ENCODE measurements at places on chromosomes 12 and 14.

GRCh38 chr14:64995291-64995690 is 8.6 kb downstream of the FNTB start:
- no peak for DNase-seq

DNA sequence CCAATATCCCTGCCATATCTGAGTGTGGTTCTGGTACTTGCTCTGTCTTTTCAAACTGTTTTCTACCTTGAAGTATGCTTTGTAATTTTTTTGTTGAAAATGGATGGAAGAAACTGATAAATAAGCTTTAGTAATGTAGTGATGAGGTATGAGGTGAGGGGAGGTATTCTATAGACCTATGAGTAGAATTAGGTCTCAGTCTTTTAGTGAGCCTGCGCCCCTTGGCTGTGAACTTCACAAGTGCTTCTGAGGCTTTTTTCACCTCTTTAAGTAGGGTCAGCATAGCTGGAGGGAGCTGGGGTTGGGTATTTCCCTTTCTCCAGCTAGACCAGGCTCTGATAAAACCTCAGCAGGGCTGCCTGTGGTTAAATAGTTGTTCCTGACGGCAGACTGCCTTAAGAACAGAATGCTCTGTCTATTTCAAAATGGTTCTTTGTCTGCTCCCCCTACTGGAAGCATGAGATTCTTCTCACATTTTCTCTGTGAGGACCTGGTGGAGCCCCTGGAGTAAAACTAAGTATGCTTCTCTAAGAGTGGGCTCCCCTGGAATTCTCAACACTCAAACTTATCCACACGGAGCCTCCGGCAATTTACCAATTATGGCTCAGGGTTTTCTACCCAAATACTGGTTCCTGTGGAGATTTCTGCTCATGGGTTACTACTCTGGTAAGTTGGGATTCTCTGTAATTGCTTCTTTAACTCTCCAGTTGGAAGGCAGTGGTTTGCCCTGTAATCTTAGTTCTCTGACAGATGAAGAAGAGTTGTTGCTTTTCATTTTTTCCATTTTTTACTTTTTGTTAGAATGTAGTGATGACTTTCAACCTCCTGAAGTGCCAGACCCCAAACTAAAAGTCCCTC is 13.1 kb downstream of the KRT5 start:
- DNase-seq, result peak; percentile 15

GRCh38 chr12:52362118-52362726 is 5.1 kb downstream of the KRT85 start:
- DNase-seq, result no peak

- DNase-seq, result no peak
Measured at GRCh38 chr12:41486718-41487117, 298.6 kb downstream of the PDZRN4 start.

DNA sequence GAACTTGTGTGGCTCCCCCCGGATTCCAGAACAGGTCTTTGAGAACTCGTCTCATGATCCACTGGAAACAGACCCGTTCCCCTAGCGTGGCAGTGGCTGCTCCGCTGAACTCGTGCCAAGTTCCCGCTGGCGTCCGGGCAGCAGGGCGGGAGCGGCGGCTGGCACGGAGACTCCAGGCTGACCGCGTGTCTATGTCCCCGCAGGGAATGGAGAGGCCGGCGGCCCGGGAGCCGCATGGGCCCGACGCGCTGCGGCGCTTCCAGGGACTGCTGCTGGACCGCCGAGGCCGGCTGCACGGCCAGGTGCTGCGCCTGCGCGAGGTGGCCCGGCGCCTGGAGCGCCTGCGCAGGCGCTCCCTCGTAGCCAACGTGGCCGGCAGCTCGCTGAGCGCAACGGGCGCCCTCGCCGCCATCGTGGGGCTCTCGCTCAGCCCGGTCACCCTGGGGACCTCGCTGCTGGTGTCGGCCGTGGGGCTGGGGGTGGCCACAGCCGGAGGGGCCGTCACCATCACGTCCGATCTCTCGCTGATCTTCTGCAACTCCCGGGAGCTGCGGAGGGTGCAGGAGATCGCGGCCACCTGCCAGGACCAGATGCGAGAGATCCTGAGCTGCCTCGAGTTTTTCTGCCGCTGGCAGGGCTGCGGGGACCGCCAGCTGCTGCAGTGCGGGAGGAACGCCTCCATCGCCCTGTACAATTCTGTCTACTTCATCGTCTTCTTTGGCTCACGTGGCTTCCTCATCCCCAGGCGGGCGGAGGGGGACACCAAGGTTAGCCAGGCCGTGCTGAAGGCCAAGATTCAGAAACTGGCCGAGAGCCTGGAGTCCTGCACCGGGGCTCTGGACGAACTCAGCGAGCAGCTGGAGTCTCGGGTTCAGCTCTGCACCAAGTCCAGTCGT is 1.5 kb downstream of the APOLD1 start:
- peak; percentile 40 for DNase-seq

DNA sequence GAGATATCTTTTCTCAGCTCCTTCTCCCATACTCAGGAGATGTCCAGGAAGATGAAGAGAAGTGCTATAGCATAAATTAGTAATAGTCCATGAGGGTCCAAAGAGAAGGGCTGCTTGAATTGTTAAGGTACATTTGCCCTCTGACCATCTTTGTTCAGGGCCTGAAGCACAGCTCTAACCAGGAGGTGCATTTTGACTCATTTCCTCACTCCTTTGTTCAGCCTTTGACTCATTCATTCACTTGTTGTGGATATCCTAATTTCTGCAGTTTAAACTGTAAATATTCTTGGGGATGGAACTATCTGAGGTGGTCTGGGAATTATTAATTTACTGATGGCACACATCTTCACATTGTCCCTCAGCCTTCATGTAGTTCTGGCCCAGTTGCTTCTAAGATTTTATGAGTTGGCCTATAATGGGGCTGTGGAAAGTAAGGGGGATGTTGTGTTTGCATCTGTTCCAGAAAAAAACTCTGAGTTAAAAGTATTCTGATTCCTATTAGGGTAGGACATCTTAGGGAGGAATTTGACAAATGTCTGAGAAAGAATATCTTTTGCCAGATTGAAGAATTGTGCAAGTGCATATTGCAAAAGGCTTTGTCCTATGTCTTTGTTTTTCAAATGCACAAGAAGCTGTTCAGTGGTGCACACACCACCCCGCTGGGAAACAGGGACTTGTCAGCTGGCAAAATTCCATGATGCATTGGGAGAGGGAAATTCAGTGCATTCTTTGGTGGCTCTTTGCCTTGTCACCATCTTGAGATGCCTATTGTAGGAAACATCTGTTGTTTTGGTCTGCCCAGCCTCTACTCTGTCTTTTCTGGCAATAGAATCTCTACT is 22.1 kb downstream of the SMOC1 start:
- no peak for DNase-seq
